ENCODE measurements at places on chromosomes 4 and X.
A peak's percentile ranks its signal among the peaks of the same experiment; 100 is the strongest.

GRCh38 chr4:33427676-33428075, 2707.5 kb downstream of the PCDH7 start:
- DNase-seq = no peak

- no peak for DNase-seq
These were observed 36.9 kb downstream of the PDLIM5 start for GRCh38 chr4:94488670-94489069.

- no peak for DNase-seq
These were observed 125.2 kb downstream of the COL25A1 start for GRCh38 chr4:109177096-109177810.

GRCh38 chr4:103498161-103499070, 221.4 kb downstream of the TACR3 start:
- DNase-seq = peak; percentile 38

DNA sequence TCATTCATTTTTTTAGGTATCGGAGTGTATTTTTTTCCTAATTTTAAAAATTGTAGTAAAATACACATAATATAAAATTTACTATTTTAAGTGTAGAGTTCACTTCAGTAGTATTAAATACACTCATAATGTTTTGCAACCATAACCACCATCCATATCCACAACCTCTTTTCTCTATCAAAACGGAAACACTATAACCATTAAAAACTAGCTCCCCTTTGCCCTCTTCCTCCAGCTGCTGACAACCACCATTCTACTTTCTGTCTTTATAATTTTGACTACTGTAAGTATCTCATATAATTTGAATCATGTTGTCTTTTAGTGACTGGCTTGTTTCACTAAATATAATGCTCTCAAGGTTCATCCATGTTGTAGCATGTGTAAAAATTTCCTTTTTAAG, 205.4 kb upstream of the CXorf51B start:
- DNase-seq = no peak

GRCh38 chr4:82373486-82373815, 340 bp downstream of the HNRNPD start:
- no peak for DNase-seq

GRCh38 chr4:156516698-156517097, 454.9 kb downstream of the PDGFC start:
- DNase-seq = no peak

Data from GM03348 (cell line).